ENCODE measurements at places on chromosomes 6 and 20.

DNA sequence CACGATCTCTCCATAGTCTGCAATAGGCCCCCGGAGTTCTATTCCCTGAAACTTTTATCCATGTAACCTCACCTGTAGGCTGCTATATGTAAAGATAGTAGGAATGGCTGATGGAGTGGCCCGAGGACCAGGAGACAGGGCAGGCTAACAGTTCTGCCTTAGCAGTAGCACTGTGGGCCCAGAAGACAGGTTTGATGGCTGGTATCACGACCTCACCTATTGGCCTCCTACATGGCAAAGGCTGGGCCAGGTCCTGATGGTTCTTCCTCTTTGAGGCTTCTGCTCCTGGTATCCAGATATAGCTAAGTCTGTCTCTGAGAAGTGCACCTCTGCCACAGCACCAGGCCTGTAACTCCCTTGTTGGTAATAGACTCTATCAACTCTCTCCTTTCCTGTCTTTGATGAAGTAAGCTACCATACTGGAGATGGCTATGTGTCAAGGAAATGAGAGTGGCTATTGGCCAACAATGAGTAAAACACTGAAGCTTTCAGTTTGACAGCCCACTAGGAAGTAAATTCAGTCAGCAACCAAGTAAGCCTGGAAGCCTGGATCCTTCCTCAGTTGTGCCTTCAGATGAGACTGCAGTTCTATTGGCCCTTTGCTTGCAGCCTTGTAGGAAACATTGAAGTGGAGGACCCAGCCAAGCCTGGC, 5.7 kb downstream of the SPEF1 start:
- no peak for DNase-seq

DNA sequence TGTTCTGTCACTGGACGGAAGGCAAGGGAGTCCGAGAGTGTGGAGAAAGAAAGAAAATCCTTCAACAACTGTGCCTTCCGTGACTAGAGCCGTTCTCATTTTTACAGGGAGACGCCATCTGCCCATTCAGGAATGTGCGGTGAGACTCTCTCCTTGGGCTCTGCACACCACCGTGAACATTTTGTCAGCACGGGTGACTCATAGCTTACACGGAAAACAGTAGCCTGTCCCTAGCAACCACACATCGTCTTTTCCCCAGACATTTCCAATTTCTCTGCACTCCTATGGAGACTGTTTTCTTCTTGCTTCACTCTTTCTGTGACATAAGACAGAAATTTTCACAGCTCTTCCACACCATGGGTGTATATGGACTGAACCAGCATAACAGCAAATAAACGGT, 55.1 kb downstream of the TBXT start:
- DNase-seq, result no peak

GRCh38 chr6:161673026-161673425, 399.2 kb upstream of the AGPAT4 start:
- DNase-seq, result no peak

DNA sequence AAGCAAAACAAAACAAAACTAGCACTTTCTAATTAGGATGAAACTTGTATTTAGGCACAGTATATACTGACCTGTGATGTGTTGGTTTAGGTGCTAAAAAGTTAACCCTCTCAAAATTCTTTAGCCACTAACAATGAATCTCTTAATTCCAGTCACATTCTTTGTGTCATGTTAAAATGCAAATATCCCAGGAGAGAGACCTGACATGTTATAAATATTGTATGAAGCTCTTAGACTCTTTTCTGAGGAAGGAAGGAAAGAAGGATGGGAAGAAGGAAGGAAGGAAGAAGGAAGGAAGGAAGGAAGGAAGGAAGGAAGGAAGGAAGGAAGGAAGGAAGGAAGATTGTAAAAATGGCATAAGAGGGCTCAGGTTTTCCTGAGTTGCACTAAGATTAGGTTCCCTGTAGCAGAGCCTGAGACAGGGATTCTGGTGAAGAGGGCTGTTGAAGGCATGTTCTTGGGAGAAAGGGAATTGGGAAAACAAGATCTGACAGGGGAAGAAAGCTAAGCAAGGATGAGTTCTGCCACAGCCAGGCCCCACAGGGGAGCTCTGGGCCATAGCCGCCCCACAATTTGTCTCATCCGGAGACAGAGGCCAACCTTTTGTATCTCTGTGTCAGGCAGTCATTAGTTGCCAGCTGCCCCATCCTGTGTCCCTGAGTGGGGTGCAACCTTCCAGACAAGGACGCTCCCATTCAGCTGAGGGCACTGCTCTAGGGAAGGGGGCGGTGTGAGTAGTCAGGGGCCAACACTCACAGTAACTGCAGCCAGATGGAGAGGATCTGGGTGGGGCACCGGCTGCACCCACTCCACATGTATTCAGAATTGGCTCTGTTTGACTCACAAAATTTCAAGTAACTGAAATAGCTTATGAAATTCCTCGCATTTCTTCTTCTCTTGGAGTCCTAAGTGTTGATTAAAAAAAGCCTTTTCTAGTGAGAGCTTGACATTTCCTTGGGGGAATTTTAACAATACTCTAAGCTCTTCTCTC, 189.3 kb upstream of the ARG1 start:
- no peak for DNase-seq

- DNase-seq, result no peak
Measured at GRCh38 chr6:129331450-129332138, 378.4 kb downstream of the ARHGAP18 start.

- no peak for DNase-seq
Measured at GRCh38 chr20:38055294-38055693, 21.7 kb downstream of the RPRD1B start.

DNA sequence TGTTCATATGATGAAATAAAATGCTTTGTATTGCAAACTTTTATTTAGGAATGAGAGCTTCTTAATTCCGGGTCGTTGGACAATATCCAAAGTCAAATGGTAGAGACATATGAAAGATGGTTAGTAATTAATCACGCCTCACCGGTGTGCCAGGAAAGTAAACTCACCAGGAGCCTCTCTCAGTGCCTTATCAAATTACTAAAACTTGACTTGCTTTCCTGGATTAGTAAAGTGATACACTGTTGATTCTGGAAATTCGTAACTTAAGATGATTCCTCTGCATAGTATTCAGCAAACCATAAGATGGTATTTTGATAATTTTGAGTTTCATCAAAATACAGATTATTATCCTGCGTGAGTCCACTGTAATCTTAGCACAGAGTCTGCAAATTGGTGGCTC, 115.2 kb downstream of the PAX1 start:
- DNase-seq, result no peak

DNA sequence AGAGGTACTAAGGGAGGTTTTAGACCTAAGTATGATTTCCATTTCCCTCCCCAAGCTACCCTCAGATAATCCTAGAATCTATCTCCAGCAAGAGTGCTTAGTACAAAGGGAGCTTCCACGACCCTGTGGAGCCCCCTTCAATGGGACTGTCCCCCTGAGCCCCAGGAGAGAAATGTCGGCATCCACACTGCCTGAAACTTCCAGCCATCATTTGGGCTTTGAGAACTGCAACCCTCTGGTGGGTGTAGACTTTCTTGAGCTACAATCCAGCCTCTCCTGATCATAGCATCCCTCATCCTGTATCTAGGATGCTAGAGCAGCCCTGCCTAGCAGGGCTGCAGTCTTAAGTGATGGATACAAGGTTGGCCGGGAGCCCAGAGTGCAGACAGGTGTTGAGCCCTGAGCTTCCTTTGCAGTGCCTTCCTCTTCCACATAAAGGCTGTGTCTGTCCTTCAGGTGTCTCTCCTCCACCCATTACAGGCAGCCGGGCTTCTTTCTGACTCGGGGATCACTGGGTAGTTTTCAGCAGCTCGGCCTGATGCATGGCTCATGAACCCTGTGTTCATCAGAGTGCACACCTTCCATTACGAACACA, 424.5 kb downstream of the PREX1 start:
- no peak for DNase-seq

DNA sequence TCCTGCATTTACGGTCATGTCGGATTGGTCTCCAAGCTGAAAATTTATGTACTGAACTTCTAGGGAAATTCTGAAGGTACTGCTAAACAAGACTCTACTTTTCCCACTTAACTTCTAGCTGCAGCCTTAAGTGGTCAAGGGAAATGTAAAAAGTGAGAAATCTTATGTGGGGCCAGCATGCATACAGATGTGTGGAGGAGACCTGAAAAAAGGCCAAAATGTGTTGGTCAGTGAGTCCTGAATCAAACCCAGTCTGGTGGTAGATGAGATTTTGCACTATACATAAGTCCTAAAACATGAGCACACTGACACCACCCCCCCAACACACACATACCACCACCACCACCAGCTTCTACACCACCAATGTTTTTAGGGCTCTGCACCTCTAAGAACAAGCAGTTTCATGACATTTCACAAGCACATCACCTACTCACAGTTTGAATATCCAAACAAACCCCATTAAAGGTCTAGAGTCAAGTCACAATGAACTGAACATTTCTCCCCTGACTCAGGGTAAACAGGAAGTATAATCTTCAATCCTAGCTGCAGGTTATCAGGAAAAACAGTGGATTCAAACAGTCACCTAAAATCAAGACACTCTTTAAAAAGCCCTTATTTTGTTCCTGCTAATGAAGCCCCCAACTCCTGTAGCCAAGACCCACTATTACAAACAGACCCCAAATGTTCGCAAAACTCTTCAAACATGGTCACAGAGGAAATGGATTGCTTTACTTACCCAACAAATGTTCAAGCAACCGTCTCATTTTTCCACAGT, 1.6 kb downstream of the ZMYND8 start:
- no peak for DNase-seq

- no peak for DNase-seq
Measured at GRCh38 chr20:63352811-63353221, 8.3 kb downstream of the CHRNA4 start.

DNA sequence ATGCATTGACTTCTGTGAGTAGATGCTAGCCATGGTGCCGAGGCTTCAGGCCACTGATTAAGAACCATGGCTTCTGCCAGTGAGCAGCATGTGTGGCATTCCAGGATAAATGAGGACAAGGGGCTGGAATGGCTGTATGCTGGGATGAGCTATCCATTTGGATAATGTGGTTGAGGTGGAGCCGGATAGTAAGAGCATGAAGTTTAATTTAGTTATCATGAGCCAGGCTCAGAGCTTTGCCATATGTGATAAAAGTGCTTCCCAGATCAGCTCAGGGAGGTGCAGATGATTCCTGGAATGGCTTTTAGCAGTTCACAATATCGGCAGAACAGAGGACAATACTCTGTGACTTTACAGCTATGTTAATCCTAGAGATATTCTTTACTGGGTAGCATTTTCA, 34.6 kb upstream of the RNF8 start:
- no peak for DNase-seq

All from CD4-positive, alpha-beta T cell treated with Interleukin-10 for 1 hour (primary cell).